Adrenal gland (tissue), 19 donors: ENCODE measurements at places on chromosomes 3 and 15. TPM values are rescaled to one million over a fixed set of nuclear protein-coding genes. Genes with fewer than 3 reads are reported as not detected.

- DNase-seq = no peak
These were observed 2.3 kb downstream of the SUCNR1 start for GRCh38 chr3:151875759-151876158.

DNA sequence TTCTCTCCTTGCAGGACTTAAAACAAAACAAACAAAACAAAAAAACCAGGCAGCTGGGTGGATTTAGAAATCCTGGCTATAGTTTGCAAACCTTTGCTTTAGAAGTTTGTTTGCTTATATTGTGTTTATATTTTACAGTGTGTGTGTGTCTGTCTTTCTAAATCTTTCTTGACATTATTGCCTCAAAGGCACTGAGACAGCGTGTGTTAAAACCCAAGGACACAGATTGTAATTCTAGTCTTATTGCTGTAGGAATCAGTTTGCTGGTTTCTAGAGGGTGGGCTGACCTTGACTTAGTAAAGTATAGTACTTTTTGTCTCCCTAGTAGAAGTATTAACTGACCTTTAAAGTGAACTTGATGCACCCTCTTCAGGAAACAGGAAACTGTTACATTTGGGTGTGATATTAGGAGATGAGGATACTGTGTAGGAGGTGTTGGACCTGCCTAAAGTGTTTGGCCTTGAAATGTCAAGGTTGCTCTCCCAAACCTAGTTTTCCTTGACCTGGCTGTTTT, 71.0 kb downstream of the TCF12 start:
- no peak for DNase-seq

- no peak for DNase-seq
These were observed 1122.0 kb downstream of the ROBO1 start for GRCh38 chr3:78645628-78646310.

DNA sequence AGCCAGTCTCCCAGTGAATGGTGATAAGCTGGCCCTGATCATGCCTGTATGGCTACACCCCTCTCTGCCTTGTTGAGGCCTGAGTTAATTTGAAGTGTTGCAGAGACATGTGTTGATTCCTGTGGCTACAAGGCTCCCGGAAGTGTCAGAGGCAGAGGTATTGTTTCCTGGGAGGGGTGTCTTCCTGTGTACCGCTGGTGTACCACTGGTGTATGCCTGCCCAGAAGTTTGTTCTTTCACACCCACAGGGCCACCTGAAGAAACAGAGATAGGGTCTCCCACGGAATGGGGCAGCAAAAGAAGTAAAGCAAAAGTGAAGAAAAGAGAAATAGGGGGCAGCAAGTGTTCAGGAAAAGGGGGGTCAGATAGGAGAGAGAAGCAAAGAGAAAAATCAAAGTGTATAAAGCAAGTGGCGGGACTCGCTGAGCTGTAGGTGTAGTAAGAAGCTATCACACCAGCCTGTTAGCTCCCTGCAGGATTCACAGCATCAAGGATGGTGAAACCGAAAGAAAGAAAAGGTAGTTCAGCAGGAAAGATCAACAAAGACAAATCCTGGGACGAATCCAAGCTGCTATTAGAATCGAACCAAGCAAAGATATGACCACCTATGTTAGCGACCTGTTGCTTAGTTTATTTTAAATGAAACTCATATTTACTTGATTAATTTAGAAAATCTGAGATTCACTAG, 36.6 kb upstream of the CD47 start:
- DNase-seq = no peak

The DRD3 gene
- polyA plus RNA-seq = not detected

The FBXO40 gene
- polyA plus RNA-seq = 0.08 TPM

GRCh38 chr15:63512148-63512547, 7.8 kb downstream of the USP3 start:
- DNase-seq = no peak

GRCh38 chr3:113557374-113557773, 25.0 kb downstream of the SIDT1 start:
- no peak for DNase-seq

The TCAIM gene
- 14.3 TPM for polyA plus RNA-seq

The ITPR1 gene
- 21.6 TPM for polyA plus RNA-seq

GRCh38 chr3:117681619-117682018, 972.0 kb downstream of the TUSC7 start:
- DNase-seq = no peak
